Activated CD4-positive, alpha-beta T cell treated with anti-CD3 and anti-CD28 coated beads, Interleukin-2, amount 10 ng/mL, durations not matched to agents 7 days and 5 days (primary cell): ENCODE measurements at places on chromosomes 2 and 18. TPM values are rescaled to one million over a fixed set of nuclear protein-coding genes. Genes with fewer than 3 reads are reported as not detected.

GRCh38 chr2:88187038-88187676 is 17.0 kb downstream of the THNSL2 start:
- peak; percentile 31 for DNase-seq

GRCh38 chr2:108916796-108917421 is 72.1 kb downstream of the EDAR start:
- peak; percentile 1 for DNase-seq

DNA sequence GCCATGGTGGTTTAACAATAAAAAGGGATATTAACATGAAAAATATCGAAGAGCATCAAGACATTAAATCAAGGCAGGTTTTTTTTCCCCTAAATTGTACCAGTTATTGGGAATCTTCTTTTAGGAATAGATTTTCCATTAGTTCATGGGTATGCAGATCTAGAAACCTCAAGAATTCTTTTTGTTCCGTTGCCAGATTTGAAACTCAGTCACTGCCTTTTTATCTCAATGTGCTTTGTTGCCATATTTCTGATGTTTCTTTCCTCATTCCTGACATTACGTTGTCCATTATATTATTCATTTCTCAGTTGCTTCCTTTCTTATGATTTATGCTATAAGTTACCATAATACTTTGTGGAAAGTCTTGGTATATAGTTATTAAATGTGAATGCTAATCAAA is 162.2 kb downstream of the CD226 start:
- DNase-seq: no peak

The ALKAL2 gene
- not detected for total RNA-seq

The ASAP2 gene
- 0.25 TPM for total RNA-seq

The TAF4B gene
- 11.7 TPM for total RNA-seq

The UGT1A10 gene
- not detected for total RNA-seq

The RAB6C gene
- not detected for total RNA-seq
